Left lung (tissue), 14 donors: ENCODE measurements at places on chromosomes 12 and 14.

DNA sequence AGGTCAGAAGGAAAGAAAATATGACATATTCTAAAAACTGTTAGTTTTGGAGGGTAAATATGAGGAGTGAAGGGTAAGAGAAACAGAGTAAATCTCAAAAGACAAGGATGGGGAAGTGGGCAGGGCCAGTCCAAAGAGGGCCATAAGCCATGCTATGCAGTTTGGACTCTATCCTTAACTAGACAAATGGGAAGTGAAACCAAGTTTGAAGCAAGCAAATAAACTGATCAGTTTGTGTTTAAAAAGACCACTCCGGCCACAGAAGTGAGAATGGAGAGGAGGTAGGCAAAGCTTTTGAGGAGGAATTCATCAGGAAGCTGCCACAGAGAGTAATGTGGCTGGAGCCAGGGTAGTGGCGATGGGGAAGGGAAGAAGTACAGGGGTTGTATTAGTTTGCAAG lies 37.5 kb upstream of the DAAM1 start:
- no peak for DNase-seq

GRCh38 chr12:47442310-47442709 lies 263.5 kb downstream of the RPAP3 start:
- DNase-seq: no peak

GRCh38 chr12:2960996-2961616 lies 1.9 kb downstream of the TEAD4 start:
- DNase-seq: no peak

- DNase-seq: no peak
These were observed 198.9 kb upstream of the SFSWAP start for GRCh38 chr12:131511803-131512561.

DNA sequence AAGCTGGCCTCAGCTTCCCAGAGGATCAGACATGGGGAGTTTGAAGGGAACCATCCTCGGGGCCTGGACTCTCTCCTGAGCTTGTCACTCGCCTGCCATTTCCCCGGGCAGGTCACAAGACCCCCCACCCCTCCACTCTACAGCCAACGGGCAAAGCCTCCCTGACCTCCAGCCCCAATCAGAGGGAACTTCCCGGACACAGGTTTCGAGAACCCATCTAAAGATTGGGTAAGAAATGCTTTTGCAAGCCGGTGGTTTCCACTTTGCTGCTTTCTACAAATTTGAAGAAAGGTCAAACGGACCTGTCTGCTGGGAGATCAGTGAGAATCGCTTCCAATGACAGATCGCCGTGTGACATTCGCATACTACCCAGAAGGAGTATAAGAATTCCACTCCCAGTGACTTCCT lies 89.6 kb downstream of the SCARB1 start:
- DNase-seq: no peak

DNA sequence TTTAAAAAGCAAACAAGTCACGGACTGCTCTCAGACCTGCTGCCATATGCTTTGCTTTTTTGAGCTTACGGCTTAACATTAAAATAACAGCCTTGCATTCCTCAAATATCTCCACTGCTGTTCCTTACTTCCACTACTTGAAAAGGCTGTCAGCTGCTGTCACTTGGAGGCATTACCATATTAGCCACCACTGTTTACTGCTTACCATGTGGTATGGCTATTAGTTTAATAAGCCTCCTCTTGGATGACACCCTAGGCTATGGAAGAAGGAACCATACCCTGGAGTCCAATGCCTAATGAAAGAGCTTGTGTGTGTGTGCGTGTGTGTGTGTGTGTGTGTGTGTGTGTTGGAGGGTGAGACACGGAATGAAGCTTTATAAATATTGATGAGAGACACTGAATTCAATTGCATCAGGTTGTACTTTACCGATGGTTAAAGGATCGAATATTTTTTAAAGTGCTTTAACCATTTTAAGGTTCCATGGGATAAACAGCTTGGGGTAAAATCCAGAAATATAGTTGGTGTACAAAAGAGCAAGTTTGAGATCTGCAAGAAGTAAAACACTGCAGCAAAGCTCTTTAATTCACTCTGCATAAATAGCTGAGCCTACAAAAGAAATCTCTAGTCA lies 174.5 kb downstream of the TTC7B start:
- no peak for DNase-seq

- DNase-seq: peak; percentile 49
These were observed 7.9 kb downstream of the FAIM2 start for GRCh38 chr12:49895773-49896172.

DNA sequence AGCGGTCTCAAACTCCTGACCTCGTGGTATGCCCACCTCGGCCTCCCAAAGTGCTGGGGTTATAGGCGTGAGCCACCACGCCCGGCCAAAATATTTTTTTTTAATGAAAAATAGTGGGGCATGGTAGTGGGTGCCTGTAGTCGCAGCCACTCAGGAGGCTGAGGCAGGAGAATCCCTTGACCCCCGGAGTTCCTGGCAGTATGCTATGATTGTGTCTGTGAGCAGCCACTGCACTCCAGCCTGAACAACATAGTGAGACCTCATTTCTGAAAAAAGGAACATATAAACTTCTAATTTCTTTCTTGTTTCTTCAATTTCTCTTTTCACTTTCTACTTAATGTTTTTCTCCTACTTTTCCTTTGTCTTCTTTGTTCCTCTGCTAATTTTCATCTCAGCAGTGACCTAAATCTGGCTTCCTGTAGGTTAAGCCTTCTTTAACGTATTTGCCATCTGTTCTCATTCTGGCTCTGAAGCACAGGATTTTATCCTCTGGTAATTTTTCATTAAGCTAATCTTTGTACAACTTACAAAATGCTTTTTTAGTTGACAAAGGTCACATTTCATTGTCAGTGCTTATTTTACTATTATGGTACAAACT lies 4.5 kb upstream of the RPGRIP1 start:
- no peak for DNase-seq

DNA sequence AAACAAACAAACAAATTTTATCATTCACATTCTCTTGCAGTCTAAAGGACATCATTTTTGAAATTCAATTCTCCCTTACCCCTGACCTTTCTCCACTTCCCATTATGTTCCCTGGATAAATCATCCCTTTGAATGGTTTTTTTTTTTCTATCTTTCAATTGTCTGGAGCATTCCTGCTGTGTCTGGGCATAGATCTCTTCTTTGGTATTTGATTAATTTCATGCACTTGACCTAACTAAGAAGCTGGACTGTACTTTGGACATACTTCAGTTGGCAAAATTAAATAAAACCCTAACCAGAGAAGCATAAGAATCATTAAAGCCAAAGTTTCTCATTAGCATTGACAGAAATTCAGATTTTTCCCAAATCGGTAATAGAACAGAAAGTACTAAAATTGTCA lies 163.6 kb upstream of the BMP4 start:
- no peak for DNase-seq

GRCh38 chr12:38823738-38824137 lies 81.7 kb downstream of the CPNE8 start:
- no peak for DNase-seq

GRCh38 chr14:23057757-23058653 lies 685 bp upstream of the CDH24 start:
- peak; percentile 89 for DNase-seq

DNA sequence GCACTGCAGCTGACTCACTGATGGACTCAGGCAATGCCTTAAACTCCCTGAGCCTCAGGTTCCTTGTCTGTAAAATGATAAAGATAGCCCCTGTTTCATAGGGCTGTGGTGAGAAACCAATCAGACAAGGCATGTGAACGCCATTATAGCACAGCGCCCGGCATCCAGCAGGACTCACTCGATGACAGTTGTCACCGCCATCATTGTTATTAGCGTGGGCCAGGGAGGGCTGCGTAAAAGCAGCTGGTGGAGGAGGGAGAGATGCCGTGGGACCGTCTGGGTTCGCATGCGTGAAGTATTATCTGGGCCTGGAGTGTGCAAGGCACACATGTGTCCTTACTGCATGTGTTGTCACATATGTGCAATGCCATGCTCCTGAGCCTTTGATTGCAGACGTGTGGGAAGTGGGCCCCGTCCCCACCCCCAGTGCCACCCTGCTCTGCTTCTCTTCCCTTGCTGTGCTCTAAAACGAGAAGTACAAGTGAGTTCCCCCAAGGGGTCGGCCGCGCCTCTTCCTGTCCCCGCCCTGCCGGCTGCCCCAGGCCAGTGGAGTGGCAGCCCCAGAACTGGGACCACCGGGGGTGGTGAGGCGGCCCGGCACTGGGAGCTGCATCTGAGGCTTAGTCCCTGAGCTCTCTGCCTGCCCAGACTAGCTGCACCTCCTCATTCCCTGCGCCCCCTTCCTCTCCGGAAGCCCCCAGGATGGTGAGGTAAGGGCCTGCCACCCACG lies at the start of gene PTPN6:
Gene PTPN6, plus strand, starts transcription at position 546 of the 730 bp plus-strand sequence. Its CDS starts 157 bp downstream, at position 703.
- DNase-seq: peak; percentile 96

DNA sequence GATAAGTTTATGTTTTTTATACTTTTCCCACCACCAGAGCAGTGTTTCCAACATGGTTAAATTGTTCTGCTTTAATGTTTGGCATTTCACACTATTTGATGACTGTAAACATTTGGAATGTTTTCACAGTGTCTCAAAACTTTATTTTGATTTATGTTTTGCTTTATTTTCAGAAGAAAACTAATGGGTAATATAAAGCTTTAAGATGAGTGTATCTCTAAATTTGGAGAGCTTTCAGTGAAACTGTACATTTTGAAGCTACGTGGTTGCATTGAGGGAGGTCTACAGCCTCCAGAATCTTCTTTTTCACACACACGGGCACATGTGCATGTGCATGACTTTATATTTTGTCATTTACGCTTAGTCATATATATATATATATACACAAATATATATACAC lies 10.7 kb downstream of the BICD1 start:
- DNase-seq: no peak

DNA sequence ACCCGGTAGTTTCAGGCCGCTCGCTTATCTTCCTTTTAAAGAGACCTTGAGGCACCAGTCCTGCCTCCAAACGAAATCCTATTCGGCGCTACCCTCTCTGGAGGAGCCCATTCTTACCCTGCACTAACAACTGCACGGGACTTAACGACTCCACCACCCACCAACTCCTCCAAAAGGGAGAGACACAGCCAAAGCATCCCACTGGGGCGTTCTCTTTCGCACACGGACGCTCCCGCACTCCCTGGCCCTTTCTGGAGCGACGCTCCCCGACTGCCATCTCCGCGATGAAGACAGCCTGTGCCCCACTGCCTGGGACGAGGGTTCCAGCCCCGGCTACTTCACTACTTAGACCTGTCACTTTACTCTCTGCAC lies 650 bp downstream of the GALC start:
- peak; percentile 40 for DNase-seq

DNA sequence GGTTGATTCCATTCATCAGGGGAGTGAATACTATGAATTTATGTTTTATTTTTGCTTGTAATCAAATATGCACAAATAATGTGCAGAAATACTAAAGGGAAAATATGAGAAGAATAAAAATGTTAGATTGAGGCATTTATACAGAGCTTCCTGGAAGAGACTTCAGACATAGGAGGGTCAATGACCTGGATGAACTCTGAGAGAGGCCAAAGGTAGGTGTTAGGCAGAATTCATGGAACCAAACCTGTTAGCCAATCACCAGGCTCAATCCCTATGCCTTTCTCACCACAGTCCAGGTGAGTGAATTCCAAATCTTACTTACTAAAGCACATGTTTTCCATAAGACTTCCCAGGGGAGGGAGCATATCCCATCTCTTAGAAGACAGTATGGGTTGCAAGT lies 130.4 kb upstream of the NTF3 start:
- DNase-seq: no peak

GRCh38 chr14:53701108-53701875 lies 255.3 kb downstream of the BMP4 start:
- no peak for DNase-seq

DNA sequence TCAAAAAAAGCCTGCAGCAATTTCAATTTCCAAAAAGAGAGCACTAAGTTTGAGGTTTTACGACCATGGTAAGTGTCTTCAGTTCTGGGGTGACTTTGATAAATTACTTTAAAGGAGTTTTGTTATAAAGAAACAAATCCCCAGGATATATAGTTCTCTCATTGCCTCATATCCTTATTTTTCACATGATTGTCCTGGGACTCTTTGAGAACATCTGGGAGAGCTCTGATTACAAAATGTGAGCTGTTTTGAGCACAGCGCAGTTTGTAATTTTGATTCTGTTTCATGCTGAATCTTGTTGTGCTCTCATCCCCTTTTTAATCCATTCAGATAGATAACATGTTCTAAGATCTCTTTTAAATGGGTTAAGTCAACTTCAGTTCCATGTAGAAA lies 67.7 kb upstream of the DCN start:
- peak; percentile 54 for DNase-seq

GRCh38 chr12:29149691-29150281 lies 708 bp downstream of the FAR2 start:
- no peak for DNase-seq

DNA sequence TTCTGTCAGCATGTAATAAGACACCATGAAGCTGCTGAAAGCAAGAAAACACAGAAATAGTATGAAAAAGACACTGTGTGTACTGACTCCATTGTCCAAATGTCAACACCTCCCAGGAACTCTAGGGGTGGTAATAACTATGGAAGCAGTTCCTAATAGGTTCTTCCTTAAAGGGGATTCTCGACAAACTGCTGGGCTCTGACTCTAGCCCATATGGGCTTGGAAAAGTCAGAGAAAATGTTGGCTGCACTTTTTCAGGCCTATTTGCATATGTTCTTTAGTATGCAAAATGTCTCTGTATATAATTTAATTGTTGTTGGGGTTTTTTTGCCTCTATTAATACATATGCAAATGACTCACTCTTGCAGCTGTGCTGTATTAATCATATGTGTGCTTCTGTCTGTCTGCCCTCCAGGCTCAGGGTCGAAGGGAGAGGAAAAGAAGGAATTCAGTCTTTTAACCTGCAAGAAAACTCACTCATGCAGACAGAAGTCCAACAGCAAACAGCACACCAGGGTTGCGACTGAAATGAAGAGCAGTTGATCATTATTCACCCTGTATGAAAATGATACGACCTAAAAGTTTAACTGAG lies 317.6 kb downstream of the SOX5 start:
- DNase-seq: no peak

DNA sequence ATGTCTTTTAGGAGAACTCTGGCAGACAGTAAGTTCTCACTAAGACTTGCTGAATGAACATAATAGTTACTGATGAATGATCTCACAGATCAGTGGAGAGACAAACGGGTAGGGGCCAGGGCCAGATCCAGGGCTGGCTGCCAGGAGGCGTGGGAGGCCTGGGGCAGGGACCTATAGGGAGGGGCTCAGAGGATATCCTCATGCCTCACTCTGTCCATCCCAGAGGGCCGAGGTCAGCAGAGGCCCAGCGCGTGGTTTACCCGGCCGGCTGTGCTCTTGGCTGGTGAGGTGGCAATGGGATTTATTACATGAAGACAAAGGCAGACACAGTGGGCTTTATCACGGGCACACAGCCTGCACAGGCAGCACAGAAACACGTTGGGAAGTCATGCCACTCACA lies 85.4 kb downstream of the CHGA start:
- DNase-seq: no peak

- DNase-seq: no peak
These were observed 111.4 kb upstream of the TMEM132C start for GRCh38 chr12:128155571-128155970.

GRCh38 chr12:66648033-66648735 lies 30.7 kb downstream of the GRIP1 start:
- DNase-seq: no peak
